ENCODE measurements at places on chromosomes 2 and 18.

DNA sequence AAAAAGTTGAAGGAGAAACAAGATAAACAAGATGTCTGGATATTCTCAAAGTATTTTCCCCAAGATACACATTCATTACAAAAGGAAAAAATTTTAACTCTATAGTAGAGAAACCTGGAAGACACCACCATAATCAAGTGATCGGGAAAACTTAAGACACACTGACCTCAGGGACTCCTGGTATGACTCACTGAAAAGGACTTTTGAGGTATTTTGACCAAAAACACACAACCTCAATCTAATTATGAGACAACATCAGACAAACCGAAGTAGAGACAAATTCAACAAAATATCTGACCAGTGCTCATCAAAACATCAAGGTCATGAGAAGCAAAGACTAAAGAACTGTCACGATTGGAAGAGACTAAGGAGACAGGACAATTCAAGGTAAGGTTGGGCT is 34.7 kb downstream of the LPIN2 start:
- no peak for DNase-seq

GRCh38 chr2:105686588-105686987 is 58.1 kb upstream of the NCK2 start:
- DNase-seq = no peak

- no peak for DNase-seq
Measured at GRCh38 chr2:208725280-208725679, 318.7 kb downstream of the PTH2R start.

- no peak for DNase-seq
Measured at GRCh38 chr18:515838-516237, 15.3 kb upstream of the COLEC12 start.

- no peak for DNase-seq
Measured at GRCh38 chr2:241215421-241215820, 26.9 kb downstream of the ANO7 start.

DNA sequence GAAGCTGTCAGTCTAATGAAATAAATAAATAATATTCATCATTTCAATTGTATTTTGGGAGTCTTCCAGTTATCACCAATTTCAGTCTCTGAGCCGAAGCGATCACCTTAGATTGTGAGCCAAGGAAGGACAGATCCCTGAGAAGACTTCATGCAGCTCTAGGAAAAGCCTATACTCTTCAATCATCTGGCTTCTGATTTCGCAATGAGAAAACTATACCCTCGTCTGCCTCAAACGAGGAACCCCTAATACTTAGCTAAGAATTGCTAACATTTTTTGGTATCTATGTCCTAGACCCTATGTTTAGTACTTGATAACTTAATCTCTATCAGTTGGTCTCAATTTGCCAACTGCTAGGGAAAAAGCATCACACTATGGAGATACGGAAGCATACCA is 4.5 kb upstream of the TTC27 start:
- no peak for DNase-seq

GRCh38 chr2:218981390-218981880 is 3.5 kb downstream of the FEV start:
- DNase-seq = no peak

GRCh38 chr18:22952525-22952924 is 19.4 kb downstream of the RBBP8 start:
- DNase-seq = no peak

DNA sequence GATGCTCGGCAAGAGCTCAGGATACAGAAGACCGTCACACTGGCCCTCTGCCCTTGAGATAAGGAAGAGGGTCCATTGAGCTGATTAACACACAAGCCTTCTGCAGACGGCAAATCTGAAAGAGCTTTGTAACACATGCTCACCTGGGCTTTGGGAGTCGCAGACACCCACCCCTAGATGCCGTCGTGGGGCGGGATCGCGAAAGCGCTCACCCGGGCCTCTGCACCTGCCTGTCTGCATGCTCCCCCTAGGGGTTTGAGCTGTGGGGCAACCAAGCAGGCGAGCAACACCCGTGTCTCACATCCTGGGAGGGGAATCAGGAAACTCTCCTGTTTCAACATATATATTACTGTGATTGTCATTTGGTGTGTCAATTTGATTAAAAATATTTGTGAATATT is 99.8 kb upstream of the KCNH7 start:
- no peak for DNase-seq

DNA sequence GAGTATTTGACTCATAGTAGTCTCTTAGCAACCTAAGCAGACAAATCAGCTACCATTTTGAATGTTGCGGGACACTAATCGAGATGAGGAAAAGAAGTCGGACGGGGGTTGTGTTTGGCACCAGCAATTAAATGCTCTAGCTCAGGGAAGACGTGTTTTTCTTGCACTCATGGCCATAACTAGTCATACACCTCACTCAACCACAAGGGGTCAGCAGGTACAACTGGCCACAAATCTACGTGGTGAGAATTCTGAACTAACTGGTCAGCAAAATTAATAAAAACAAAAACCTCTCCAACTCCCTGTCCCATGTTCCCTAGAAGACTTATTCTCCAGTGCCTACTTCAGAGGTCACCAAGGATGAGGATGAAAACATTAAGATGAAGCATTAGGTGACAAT is 1467.8 kb downstream of the DPP10 start:
- DNase-seq = no peak

- no peak for DNase-seq
Measured at GRCh38 chr2:110097506-110098220, 18.0 kb downstream of the MALL start.

DNA sequence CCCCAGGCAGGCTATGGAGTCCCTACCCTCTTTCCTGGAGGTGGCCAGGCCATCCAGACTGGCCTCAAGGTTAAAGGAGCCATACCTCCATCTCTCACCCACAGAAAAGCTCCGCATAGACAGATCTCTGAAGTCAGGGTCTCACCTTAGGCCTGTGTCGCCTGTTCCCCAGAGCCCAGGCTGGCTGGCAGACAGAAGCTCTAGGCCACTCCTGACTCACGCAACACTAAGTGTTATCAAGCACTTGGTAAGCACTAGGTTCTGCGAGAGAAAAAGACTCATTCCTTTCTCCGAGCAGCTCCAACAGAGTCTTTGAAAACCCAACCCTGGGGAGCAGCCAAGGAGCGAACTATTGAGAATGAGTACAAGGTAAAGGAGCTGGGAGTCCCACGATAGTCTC is 6.1 kb downstream of the SMAD7 start:
- no peak for DNase-seq

GRCh38 chr18:23495723-23496440 is 7.4 kb upstream of the RMC1 start:
- peak; percentile 15 for DNase-seq

- DNase-seq = no peak
Measured at GRCh38 chr2:75564713-75565359, 4.1 kb upstream of the EVA1A start.

DNA sequence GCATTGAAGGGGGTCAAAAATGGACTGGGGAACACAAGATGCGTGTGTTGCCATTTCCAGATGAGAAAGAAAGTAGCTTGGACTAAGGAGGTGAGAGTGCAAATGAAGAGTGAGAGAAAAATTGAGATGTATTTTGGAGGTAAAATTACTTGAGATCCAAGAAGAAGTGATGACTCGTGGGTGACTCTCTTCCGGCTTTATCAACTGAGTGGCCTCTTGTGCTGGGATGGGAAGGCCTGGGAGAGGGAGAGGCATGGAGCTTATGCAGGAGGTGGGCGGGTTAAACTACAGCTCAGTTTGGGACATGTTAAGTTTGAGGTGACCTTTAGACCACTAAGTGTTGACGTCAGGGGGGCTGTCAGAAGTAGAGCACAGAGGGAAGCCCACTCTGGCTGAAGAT is 34.9 kb downstream of the SULT1C2 start:
- no peak for DNase-seq

DNA sequence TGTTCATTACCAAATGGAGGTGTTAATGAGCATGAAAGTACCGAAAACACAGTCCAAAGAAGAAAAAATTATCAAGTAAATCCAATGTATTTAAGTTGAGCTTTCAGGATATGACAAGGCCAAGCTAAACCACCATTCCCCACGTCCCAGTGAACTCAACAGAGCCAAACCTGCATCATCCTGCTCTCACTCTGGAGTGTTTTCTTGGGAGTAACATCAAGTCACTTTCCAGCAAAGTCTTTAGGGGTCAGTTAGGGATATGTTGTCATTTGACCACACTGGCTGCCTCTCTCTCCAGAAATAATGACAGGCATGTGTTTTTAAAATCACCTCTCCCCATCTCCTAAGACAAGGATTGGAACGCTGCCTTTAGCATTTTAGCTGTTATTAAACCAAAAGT is 140.5 kb downstream of the SRBD1 start:
- DNase-seq = no peak

DNA sequence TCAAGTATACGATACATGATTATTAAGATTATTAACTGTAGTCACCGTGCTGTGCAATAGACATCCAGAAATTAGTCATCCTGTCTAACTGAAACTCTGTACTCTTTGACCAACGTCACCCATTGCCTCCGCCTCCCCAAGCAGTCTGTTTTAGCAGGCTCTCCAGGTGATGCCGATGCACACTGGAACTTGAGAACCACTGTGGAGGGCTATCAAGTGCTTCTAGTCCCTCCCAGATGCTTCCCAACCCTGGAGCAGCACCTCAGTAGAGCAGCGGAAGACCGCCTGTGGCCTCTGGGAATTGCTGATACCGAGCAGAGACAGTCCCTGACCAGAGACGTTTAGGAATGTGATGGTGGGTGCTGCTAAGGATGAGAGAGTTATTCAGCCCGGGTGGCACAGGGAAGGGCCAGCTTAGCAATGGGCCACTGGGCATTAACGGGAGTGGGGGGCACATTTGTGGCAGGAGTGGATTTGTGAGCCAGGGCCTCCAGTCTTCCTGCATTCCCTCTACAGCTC is 50.7 kb downstream of the LIPG start:
- DNase-seq = no peak

DNA sequence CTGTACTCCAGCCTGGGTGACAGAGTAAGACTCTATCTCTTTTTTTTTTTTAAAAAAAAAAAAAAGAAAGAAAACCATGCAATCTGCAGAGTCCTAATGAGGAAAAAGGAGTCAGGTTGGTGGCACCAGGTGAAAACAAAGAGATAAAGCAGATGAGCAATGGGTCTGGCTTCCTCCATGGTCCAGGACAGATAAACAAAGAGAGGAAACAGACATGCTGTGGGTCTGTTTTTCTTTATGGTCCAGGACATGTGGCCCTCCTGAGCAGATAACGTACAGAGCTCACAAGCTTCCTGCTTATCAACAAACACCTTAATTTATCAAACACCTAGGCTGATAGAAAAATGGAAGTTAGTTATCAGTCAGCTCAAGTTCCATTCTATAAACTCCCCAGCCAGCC is 24.4 kb upstream of the TUBB6 start:
- DNase-seq = no peak

DNA sequence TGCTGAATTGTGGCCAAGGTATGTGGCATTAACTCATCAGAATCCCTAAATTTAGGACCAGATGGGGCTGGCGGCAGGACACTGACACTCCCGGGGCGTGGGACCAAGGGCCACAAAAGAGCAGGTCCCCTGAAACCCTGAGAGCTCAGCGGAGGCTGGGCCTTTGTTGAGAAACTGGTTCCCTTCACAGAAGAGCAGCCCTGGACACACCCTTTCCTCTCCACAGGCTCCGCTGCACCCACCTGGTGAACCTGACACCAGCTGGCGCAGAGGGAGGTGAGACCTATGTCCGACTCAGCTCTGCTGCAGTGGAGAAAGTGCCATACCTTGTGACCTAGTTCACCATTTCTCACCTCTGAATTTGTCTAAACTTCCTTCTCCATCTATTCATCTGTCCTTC is 119.5 kb downstream of the RTP5 start:
- no peak for DNase-seq

GRCh38 chr2:236576087-236576486 is 6.5 kb downstream of the ACKR3 start:
- no peak for DNase-seq

DNA sequence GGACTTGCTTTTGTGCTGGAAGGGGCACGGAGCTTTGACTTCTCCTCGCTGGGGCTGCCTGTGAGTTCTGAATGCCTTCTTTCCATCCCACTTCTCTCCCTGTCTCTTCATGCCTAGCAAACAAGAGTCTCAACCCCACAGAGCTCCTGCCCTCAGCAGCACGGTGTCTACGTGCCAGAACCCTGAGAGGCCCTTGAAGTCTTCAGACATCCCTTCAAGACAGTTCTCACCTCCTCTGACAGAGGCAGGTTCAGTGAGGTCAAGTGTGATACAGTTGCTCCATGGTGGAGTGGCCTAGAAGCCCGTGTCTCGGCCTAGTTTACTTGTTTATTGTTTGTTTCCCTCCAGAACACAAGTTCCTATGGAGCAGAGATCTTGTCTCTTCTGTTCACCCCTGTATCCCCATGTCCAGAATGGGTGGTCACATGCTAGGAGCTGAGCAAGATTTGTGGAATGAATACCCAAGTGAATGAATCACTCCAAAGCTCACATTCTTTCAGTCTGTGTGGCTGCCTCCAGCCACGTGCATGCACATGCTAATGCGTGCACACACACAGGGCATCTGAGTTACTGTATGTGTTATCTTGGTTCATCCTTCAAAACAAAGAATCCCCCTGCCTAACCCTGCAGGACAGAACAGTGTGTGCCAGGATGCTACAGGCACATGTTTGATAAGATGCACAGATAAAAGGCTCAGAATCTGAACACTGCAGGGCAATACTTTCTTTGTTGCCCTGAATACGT is 391.6 kb downstream of the NBAS start:
- no peak for DNase-seq

DNA sequence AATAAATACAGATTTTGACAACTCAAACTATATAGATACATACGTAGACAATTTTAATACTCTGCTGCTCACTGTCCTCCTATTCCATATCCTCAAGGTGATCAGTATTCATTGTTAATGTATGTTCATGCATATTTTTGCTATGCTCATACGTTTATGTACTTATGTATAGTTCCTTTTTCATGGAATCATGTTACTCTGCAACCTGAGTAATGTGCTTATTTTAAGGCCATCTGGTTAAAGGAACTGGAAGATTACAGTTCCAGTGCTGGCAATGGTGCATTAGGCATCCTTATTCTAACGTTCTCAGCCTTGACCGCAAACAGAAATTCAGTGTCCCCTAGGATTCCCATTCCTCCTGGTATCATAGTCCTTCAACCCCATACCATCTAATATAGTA is 385.0 kb upstream of the TNP1 start:
- no peak for DNase-seq

All from cerebellum (tissue), 4 donors.